K562 (cell line): ENCODE measurements at places on chromosomes 7 and 10. TPM values are rescaled to one million over a fixed set of nuclear protein-coding genes. Genes with fewer than 3 reads are reported as not detected.

GRCh38 chr10:72254813-72255568, 18.7 kb upstream of the DDIT4 start:
- no peaks in the 10 kb centered on the region for H3K36me3 ChIP-seq
- H3K4me3 ChIP-seq, result peak overlapping the region; percentile 15
- H3K27ac ChIP-seq, result peak overlapping the region; percentile 64
- peaks cover 46% of the 10 kb centered on the region for H3K4me1 ChIP-seq
- DNase-seq, result peak; percentile 73

- H3K4me3 ChIP-seq, result no peak overlapping the region
- DNase-seq, result no peak
- peaks cover 20% of the 10 kb centered on the region; the same call in 1 of the 2 replicates for H3K27me3 ChIP-seq
- no peak overlapping the region for H3K27ac ChIP-seq
These were observed 157.7 kb downstream of the COBL start for GRCh38 chr7:51158742-51159445.

DNA sequence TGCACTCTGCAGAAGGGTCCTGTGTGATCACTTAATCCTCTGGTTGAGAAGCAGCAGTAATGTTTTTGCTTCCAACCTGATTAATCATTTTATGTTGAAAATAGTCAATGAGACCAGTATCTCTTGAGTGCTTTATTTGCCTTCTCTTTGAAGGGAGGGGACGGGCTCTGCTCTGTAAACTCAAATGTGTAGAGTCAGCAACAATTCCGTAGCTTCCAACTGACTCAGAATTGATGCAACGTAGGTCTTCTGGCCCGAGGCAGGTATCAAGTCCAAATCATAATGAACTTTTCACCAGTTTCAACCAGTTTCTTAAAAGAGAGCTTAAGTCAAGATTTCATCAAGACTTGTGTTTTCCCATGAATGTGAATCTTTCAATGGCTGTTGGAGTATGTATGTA, 26.3 kb downstream of the GUSB start:
- no peak for DNase-seq
- H3K4me3 ChIP-seq, result no peak overlapping the region
- peaks cover 68% of the 10 kb centered on the region for H3K36me3 ChIP-seq
- no peaks in the 10 kb centered on the region; the same call in 1 of the 2 replicates for H3K4me1 ChIP-seq
- H3K27ac ChIP-seq, result no peak overlapping the region
- H3K27me3 ChIP-seq, result no peaks in the 10 kb centered on the region

- H3K4me1 ChIP-seq, result no peaks in the 10 kb centered on the region
- no peaks in the 10 kb centered on the region for H3K27me3 ChIP-seq
- no peaks in the 10 kb centered on the region for H3K36me3 ChIP-seq
- H3K4me3 ChIP-seq, result no peak overlapping the region
These were observed 568.8 kb downstream of the POM121L12 start for GRCh38 chr7:53604201-53604600.

- DNase-seq, result no peak
- peaks cover 3% of the 10 kb centered on the region; the same call in 2 of the 3 replicates for H3K36me3 ChIP-seq
- no peaks in the 10 kb centered on the region for H3K27me3 ChIP-seq
- no peak overlapping the region for H3K4me3 ChIP-seq
- H3K4me1 ChIP-seq, result peaks cover 14% of the 10 kb centered on the region
These were observed 56.3 kb downstream of the PRKAR2B start for GRCh38 chr7:107100824-107101223.

DNA sequence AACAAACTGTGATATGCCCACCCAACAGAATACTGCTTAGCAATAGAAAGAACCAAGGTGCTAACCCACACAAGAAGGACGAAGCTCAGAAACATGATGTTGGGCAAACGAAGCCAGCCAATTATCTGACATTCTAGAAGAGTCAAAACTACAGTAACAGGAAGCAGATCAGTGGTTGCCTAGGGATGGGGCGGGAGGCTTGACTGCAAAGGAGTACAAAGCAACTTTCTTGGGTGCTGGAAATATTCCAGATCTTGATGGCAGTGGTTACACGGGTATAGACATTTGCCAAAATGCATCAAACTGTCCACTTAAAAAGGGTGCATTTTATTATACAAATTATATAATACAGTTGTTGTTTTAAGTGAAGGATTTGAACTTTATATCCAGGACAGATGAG, 41.1 kb upstream of the RET start:
- no peak overlapping the region for H3K4me3 ChIP-seq
- H3K36me3 ChIP-seq, result no peaks in the 10 kb centered on the region
- peaks cover 6% of the 10 kb centered on the region; the same call in 1 of the 2 replicates for H3K27me3 ChIP-seq
- H3K4me1 ChIP-seq, result no peaks in the 10 kb centered on the region

DNA sequence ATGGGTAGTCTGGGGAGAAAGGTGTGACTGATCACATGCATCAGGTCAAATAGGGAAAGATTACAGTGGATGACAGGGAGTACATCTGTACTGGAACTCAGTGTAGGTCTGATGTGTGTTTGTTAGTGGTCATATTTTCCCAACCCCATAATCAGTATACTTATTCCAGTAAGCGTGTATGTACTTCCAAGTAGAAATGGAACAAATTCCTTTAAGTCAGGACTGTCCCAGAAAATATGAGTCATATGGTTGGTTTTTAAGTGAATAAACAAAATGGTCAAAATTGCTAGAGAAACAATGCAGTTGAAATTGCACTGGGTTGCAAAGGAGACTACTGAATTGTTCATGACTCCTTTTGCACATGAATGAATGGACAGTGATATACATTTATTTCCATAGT, 118.8 kb upstream of the MYO3A start:
- H3K36me3 ChIP-seq, result no peaks in the 10 kb centered on the region
- DNase-seq, result no peak
- no peaks in the 10 kb centered on the region for H3K27me3 ChIP-seq
- no peaks in the 10 kb centered on the region for H3K4me1 ChIP-seq
- H3K27ac ChIP-seq, result no peak overlapping the region

DNA sequence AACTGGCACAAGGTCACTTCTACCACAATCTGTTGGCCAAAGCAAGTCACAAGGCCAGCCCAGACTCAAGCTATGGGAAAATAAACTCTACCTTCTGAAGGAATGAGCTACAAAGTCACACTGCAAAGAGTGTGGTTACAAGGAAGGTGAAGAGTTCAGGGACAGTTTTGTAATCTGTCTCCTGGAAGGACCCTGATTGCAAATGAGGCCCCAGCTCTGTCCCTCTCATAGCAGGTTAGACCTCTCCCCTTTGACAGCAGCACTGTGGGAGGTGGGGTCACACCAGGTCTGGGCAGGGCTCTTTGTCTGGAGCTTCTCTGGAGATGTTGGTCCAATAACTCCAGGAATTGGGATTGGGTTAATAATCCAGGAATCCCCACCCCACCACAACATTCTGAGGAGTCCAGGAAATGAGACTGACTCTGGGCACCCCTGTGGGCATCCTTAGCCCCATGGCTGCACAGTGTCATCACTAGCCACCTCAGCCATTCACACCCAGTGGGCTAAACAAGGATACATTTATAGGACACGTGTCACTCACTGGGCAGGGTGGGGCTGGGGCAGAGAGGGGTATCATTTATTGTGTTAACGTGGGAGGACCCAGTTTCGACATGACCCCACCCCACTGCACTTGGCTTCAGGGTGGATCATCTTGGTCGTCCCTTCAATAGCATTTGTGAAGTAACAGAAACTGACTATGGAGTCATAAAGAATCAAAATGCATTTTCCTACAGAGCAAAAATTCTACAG, 23.7 kb upstream of the C10orf105 start:
- H3K4me3 ChIP-seq, result no peak overlapping the region
- peak; percentile 39 for DNase-seq
- H3K27ac ChIP-seq, result no peak overlapping the region
- H3K4me1 ChIP-seq, result peaks cover 52% of the 10 kb centered on the region
- no peaks in the 10 kb centered on the region for H3K36me3 ChIP-seq

DNA sequence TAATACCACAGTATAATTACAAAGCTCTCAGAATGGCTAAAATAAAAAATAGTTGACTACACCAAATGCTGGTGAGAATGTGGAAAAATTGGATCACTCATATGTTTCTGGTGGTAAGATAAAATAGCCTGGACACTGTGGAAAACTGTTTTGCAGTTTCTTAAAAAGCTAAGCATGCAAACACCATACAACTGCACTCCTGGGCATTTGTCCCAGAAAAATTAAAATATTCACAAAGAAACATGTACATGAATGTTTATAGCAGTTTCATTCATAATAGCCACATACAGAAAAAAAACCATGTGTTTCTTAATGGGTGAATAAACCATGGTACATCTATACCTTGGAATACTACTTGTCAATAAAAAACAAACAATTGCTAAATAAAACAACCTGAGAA, 172.9 kb downstream of the AHR start:
- no peak overlapping the region for H3K4me3 ChIP-seq
- H3K36me3 ChIP-seq, result no peaks in the 10 kb centered on the region
- no peaks in the 10 kb centered on the region for H3K27me3 ChIP-seq
- H3K4me1 ChIP-seq, result no peaks in the 10 kb centered on the region
- no peak overlapping the region for H3K27ac ChIP-seq

GRCh38 chr10:123272171-123272570, 118.0 kb downstream of the BUB3 start:
- no peaks in the 10 kb centered on the region for H3K36me3 ChIP-seq
- H3K27me3 ChIP-seq, result peaks cover 7% of the 10 kb centered on the region; the same call in 1 of the 3 replicates
- no peak overlapping the region for H3K4me3 ChIP-seq
- no peak for DNase-seq

DNA sequence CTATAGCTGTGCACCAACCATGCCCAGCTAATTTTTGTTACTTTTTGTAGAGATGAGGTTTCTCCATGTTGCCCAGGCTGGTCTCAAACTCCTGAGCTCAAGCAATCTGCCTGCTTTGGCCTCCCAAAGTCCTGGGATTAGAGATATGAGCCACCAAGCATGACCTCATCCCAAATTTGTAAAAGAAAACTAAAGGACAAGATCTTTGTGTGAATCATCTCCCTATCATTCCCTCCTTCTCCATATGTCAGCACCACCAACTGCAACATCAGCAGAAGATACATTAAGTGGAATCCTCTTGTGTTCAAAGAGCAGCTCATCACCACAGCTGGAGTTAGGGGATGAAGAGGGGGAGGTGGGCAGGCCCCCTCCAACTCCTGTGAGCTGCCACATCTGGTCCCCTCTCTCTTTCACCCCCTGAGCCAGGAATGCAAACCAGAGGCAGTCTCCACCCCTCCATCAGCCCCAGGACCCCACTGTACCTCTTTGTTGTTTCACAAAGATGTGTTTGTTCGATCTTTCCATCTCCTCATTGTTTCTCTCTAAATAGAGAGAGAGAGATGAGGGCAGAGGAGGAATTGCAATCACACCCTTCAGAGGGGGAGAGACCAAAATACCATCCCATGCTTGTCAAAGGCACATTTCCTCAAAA, 47.3 kb upstream of the PIP4K2A start:
- no peak for DNase-seq
- H3K4me3 ChIP-seq, result no peak overlapping the region
- no peaks in the 10 kb centered on the region for H3K36me3 ChIP-seq

DNA sequence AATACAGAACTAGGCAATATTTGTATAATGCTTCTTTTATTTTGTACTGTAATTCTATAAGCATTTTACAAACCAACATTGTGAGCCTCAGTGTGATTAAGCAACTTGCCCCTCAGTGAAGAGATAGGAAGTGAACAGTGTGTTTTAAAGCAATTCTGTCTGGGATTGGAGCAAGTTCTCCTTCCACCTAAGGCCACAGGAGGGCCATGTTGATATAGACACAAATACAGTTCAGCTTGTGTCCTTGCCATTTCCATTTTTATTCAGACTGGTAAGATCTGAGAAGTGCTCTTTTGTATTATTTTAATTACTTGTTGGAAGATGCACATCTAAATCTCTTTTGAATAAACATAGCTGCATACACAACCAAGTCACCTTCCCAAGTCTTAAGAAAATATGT, 416.3 kb upstream of the COBL start:
- H3K4me1 ChIP-seq, result no peaks in the 10 kb centered on the region
- H3K36me3 ChIP-seq, result no peaks in the 10 kb centered on the region
- H3K4me3 ChIP-seq, result no peak overlapping the region
- no peak overlapping the region for H3K27ac ChIP-seq
- no peak for DNase-seq
- no peaks in the 10 kb centered on the region for H3K27me3 ChIP-seq

- H3K27ac ChIP-seq, result no peak overlapping the region
- H3K27me3 ChIP-seq, result no peaks in the 10 kb centered on the region
- peaks cover 9% of the 10 kb centered on the region; the same call in 1 of the 3 replicates for H3K36me3 ChIP-seq
- peak; percentile 6 for DNase-seq
- no peaks in the 10 kb centered on the region; the same call in 2 of the 3 replicates for H3K4me1 ChIP-seq
These were observed 58.0 kb downstream of the IPMK start for GRCh38 chr10:58209669-58210068.

- peaks cover 12% of the 10 kb centered on the region for H3K27me3 ChIP-seq
- no peaks in the 10 kb centered on the region for H3K36me3 ChIP-seq
- H3K27ac ChIP-seq, result no peak overlapping the region
- no peaks in the 10 kb centered on the region; the same call in 2 of the 3 replicates for H3K4me1 ChIP-seq
- DNase-seq, result no peak
- H3K4me3 ChIP-seq, result no peak overlapping the region
These were observed 3.6 kb downstream of the CASP7 start for GRCh38 chr10:113683300-113683699.

- H3K4me1 ChIP-seq, result no peaks in the 10 kb centered on the region
- no peak for DNase-seq
- no peak overlapping the region for H3K4me3 ChIP-seq
- H3K36me3 ChIP-seq, result no peaks in the 10 kb centered on the region
These were observed 276.4 kb downstream of the ETV1 start for GRCh38 chr7:13713092-13713491.

The TUBB8 gene
- not detected in 2 replicates for total RNA-seq

The CADPS2 gene
- 0.04 and 0.18 TPM in 2 replicates for total RNA-seq

The KLLN gene
- total RNA-seq, result 0.25 and 0.40 TPM in 2 replicates
